ENCODE measurements at places on chromosomes 13 and 19.

DNA sequence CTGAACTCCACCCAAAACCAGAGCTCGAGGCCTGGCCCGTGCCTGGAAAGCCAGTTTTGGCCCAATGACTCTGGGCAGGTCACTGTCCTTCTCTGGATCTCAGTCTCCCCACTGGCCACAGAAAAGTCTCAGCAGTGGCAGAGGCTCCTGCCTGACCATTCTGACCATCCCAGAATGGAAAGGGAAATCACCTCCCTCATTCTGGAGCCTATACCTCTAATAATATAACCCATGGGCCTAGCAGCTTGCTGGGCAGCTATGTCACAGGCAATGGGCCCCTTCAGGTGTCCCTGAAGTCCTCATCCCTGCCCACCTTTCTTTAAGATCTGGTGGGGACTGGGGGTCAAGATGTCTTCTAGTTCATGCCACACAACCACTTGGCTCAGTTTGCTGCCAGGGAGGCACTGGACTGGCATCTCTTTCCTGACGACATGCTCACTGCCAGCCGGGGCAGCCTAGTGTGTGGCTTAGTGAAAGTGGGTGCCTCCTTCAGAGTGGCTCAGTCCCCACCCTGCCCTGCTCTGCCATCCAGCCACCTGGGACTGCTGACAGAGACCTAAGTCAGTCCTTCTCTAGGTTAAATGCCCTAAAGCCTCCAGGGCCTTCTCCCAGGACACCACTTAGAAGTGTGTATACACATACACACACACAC is 62.6 kb downstream of the AP1M1 start:
- DNase-seq, result no peak

DNA sequence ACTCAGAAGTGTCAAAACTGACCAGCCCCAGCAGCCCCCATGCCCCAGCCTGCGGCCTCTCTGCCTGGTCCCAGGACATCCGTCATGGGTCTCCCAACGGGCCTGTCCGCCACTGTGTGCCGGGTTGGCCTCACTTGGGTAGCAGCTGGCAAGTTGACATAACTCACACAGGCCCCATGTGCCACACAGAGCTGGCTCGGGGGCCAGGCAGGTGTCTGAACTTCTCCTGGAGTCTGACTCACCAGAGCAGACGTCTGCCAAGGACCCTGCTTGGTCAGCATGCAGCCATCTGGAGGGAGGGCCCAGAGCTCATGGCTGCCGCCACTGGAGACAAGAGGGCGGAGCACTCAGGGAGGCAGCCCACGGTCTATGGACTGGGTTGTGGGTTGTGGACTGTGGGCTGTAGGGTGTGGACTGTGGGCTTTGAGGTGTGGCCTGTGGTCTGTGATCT is 32.0 kb upstream of the TMEM255B start:
- DNase-seq, result no peak

DNA sequence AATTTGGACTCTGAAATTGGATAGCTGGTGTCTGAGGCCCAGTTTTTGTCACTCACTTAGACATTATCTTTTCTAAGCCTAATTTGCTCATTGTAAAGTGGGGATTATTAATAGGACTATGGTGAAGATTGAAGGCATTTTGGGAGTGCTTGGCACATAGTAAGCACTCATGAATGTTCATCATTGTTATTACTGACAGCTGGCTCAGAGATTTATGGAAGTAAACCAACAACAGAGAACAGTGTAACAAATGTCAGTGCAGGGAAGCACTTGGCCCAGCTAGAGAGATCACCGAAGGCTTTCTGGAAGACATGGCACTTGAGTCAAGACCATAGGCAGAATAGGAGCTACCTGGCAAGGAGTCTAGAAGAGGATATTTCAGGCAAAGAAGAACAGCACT is 92.3 kb downstream of the RFC3 start:
- DNase-seq, result no peak

- no peak for DNase-seq
Observed at GRCh38 chr13:109818886-109819285, 32.5 kb upstream of the IRS2 start.

GRCh38 chr19:2289714-2290435 is 7.9 kb upstream of the PEAK3 start:
- peak; percentile 67 for DNase-seq

DNA sequence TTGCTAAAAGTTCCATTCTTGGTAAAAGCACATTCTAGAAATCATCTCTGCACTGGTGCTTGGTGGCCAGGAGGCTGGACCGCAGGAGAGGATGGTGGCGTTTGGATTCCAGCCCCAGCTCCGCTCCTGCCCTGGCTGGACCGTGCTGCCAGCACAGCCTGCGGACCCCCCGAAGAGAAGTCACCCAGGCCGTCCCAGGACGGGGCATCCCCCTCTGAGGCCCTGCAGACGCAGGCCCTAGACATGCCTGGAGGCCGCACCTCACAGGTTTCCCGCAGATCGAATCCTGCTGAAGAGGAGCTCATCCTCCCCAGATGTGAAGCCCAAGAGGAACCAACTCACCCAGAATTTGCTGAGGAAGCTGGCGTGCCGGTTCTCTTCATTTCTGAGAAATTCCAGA is 159.0 kb downstream of the TEX29 start:
- no peak for DNase-seq

DNA sequence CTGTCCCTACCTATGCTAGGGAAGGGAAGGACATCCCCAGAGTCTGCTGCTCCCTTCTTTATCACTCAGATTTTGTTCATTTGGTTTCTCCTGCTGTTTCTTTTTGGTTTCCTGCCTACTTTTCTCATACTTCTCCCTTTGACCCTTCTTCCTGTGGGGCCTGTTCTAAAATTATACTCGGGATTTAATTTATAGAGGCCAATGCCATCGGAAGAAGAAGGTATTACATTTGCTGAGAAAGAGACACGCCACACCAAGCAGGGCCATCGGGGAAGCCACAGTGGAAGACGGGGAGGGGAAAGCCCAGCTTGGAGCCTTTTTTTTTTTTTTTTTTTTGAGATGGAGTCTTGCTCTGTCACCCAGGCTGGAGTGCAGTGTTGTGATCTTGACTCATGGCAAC is 46.8 kb upstream of the FARP1 start:
- DNase-seq, result no peak

GRCh38 chr13:46715363-46715762 is 81.6 kb downstream of the ESD start:
- DNase-seq, result no peak

GRCh38 chr19:670609-671075 is 5.5 kb upstream of the FSTL3 start:
- DNase-seq, result no peak

- peak; percentile 60 for DNase-seq
Observed at GRCh38 chr19:35267353-35267817, 1.4 kb upstream of the USF2 start.

DNA sequence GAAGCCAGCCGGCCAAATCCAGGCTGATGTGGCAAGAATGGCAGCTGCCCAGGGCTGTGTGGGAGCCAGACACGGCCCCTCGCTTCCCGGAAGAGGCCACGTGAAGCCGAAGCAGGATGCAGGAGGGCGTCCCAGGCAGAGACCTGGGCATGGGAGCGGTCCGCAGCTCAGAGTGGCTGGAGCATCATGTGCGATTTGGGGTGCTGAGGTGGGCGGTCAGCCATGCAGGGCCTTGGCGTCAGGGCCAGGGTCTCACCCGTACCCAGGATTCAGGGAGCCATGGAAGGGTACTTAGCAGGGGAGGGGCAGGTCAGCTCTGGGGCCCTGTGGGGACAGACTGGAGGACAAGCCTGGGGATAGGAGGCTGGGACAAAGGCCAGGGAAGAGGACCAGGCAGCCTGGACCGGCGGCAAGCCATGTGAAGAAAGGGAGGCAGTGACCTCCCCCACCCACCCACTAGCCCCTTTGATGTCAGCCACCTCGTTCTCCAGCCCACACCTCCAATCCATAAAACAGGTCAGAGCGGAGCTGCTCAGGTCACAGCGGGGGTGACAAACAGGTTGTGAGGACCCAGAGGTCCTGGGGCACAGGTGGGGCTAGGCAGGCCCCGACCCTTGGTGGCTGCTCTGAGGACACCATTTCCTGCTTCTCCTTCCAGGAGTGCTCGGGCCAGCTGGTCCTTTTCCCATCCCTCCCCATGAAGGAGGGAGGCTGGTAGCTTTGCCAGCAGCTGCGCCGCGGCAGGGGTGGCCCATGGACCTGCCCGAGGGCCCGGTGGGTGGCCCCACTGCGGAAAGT is 2.3 kb downstream of the KASH5 start:
- DNase-seq, result no peak

DNA sequence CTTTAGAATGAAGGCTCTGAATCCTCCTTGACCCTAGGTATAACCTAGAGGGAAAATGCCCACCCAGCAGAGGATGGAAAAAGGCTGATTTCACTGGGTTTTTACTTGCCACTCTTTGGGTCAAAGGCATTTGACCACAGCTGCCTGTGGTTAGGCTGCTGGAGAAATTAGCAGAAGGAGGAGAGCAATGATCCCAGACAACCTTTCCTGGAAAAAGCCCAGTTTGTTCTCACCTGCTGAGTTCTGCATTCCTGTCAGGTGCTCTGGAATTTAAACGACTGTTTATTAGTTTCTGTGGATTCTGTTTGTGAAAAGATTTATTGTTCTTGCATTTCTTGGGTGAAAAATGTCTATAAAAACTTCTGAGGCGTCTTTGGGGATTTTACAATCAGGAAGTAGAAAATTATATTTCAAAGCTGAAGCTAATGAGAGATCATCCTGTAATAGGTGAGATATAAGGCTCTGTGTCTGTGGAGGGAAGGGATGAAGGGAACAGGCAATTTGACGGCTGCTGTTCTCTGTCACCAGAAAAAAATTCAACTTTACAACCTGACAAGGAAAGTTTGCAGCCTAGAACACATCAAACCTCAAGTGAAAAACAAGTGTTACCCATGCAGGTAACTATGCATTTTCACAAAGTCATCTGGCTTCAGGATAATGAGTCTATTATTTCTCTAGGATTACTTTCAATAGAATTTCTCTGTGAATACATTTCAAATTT is 519.7 kb downstream of the DIAPH3 start:
- DNase-seq, result no peak

GRCh38 chr13:112903071-112903577 is 65.9 kb upstream of the MCF2L start:
- DNase-seq, result peak; percentile 1

DNA sequence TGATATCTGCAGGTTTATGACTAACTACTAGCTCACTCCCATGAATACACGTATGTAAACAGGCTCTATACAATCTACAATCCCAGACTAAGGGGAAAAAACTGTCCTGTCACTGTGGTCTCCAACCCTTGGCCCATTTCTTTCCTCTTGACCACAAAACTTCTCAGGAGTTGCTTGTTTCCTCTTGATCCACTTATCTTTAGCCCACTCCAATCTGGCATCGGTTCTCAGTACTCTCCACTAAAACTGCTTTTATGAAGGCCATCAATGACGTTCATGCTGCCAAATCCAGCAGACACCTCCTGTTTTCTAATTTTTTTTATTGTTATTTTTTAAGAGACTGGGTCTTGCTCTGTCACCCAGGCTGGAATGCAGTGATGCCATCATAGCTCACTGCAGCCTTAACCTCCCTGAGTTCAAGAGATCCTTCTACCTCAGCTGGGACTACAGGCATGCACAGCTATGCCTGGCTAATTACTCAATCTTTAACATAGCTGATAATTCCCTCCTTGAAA is 31.9 kb upstream of the USPL1 start:
- no peak for DNase-seq

DNA sequence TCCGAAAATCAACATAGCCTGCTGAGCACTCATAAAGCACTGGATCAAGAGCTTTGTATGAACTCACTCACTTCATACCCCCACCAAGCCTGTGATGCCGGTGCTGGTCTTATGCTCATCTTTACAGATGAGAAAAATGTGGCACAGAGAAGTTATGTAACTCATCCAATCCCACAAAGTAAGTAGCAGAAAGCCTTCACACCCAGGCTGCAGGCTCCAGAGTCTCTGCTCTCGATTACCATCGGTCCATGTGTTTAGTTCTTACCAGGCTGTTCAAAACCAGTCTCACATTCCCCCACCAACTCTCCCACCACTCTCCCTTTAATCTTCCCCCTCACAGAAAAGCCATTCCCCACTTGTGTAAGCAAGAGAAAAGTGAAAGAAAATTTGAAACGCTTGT is 276.0 kb downstream of the DNAJC15 start:
- DNase-seq, result no peak

DNA sequence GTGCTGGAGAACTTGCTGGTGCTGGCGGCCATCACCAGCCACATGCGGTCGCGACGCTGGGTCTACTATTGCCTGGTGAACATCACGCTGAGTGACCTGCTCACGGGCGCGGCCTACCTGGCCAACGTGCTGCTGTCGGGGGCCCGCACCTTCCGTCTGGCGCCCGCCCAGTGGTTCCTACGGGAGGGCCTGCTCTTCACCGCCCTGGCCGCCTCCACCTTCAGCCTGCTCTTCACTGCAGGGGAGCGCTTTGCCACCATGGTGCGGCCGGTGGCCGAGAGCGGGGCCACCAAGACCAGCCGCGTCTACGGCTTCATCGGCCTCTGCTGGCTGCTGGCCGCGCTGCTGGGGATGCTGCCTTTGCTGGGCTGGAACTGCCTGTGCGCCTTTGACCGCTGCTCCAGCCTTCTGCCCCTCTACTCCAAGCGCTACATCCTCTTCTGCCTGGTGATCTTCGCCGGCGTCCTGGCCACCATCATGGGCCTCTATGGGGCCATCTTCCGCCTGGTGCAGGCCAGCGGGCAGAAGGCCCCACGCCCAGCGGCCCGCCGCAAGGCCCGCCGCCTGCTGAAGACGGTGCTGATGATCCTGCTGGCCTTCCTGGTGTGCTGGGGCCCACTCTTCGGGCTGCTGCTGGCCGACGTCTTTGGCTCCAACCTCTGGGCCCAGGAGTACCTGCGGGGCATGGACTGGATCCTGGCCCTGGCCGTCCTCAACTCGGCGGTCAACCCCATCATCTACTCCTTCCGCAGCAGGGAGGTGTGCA is 587 bp downstream of the S1PR4 start:
- DNase-seq, result peak; percentile 56

DNA sequence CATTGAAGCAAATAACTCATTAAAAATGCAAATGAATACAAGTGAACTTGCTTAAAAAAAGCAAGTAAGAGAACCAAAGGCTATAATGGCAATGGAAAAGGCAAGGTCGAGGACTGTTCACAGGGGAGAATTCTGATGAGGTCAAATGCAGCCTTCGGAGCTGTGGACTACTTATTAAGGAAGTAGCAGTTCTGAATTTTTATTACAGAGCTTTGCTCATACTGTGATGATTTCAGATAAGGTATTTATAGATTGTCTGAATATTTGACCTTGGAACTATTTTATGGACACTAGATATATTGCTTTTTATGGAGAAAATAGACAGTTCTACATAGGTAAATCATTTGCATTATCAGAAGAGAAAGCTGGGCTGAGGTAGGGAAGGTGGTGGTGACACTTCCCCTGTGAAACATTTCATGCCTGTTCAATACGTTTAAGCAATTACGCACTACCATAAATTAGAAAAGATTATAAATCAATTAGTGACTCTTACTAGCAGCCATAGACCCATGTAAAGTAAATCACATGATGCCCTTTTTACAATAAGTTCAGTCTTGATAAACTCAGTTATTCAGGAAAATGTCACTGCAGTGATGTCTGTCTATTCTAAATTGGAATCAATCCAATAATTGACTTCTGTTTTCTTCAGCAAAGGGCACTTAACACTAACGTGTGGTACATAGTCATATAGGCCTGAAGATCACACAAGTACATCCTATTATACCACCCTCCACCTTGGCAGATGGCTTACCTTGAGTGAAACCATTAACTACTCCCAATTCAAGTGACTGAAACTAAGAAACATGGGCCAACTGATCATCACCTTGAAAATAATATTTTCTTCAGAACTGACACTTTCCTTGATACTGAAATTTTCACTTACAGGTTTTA is 260.0 kb downstream of the KLF12 start:
- DNase-seq, result no peak
